Ammon's horn (tissue), 1 donor: ENCODE measurements at places on chromosomes 1 and 21.
A peak's percentile ranks its signal among the peaks of the same experiment; 100 is the strongest.

GRCh38 chr1:228218513-228219244 is 10.8 kb downstream of the OBSCN start:
- DNase-seq = no peak

DNA sequence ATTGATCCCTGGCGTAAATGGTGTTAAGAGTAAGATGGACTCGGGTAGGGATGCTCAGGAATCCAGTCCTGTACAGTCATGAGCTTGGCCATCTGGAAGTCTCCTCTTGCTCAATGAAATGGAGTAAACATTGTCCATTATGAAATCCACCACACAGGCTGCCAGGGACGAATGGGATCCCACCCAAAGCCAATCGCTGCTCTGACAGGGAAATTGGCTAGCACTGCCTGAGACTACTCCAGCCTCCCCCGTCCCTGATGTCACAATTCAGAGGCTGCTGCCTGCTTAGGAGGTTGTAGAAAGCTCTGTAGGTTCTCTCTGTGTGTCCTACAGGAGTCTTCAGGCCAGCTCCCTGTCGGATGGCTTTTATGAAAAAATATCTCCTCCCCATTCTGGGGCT is at the start of gene HSD11B1:
TSS of gene HSD11B1 (plus strand) at position 263 of the 400 bp plus-strand sequence. CDS start at position 360, 97 bp downstream.
- peak; percentile 86 for DNase-seq

DNA sequence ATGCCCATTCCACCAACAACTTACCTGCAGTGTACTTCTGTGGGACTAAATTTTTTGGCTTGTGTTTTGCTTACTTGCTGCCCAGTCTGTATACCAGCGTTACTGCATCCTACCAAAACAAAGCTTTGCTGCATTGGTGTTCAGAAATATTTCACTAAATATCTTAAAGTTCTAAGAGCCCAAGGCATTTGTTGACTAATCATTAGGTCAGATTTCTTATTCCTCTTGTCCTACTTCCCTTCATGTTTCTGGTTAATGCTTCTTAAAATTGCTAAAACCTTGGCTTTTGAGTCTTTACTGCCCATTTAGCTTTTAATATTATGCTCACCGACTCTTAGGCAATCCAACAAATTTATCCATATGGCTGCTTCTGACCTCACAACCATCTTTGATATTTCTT is 161.8 kb downstream of the DPYD start:
- DNase-seq = no peak

- no peak for DNase-seq
Observed at GRCh38 chr1:187070076-187070475, 241.3 kb downstream of the PLA2G4A start.

DNA sequence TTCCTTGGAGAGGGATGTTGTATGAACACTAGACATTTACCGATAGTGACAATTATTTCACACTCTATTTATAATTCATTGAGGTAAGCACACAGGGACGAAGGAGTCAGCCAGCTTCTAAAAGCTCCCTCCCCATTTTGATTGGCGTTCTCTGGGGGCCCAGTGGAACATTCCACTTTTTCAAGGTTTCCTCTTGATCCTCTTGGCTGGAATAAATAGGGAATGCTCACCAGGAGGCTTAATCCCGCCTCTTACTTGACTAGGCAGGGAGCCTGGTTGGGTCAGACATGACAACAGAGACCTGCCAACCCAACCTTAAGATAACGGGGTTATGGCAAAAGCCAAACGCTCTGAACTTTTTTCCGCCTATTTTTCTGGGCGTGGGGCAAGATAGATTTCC is 974 bp downstream of the ACTN2 start:
- no peak for DNase-seq

DNA sequence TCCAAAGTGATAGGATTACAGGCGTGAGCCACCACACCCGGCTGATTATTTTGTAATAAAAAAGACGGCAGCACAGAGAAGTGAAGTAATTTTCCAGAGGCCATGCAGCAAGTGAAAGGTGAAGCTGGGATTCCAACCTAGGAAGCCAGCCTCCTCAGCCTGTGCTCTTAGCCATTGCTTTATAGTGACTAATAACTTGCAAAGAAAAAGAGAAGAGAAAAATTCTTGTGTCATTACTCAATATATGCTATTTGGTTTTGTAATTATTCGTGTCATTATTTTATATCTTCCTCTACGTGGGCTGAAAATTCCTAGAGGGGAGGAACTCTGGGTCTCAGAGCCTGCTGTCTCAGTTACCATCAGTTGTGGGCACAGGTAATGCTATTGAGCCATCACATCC is 1.6 kb upstream of the IER5 start:
- no peak for DNase-seq

DNA sequence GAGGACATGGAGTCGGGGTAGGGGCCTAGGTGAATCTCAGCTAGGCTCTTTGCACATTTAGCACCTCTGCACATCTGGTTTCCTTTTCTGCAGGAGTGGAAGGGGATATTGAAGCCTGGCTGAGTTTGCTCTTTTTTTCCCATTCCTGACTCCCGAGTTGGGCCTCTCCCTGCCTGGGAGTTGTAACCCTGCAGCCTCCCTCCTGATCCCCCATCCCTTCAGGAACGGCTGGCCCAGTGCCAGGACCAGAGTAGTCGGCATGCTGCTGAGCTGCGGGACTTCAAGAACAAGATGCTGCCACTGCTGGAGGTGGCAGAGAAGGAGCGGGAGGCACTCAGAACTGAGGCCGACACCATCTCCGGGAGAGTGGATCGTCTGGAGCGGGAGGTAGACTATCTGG is 836 bp downstream of the OLFML3 start:
- no peak for DNase-seq

DNA sequence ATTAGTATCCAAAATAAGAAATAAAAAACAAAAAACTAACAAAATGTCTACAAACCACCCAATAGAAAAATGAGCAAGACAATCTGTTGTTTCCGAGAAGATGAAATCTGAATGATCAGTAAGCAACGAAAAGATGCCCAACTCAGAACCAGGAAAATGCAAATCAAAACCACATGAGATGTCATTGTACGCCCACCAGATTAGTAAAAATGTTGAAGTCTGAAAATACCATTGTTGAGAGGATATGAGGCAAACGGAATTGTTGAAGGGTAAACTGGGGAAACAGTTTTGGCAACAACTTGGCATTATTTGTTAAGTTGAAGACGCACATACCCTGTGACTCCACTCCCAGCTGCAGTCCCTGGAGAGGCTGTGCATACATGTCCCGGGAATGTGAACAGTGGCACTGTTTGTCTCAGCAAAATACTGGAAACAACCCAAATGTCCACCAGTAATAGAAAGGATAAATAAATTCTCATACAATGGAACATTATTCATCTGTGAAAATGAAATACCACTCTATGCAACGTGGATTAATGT is 10.6 kb downstream of the ZBTB17 start:
- peak; percentile 93 for DNase-seq

DNA sequence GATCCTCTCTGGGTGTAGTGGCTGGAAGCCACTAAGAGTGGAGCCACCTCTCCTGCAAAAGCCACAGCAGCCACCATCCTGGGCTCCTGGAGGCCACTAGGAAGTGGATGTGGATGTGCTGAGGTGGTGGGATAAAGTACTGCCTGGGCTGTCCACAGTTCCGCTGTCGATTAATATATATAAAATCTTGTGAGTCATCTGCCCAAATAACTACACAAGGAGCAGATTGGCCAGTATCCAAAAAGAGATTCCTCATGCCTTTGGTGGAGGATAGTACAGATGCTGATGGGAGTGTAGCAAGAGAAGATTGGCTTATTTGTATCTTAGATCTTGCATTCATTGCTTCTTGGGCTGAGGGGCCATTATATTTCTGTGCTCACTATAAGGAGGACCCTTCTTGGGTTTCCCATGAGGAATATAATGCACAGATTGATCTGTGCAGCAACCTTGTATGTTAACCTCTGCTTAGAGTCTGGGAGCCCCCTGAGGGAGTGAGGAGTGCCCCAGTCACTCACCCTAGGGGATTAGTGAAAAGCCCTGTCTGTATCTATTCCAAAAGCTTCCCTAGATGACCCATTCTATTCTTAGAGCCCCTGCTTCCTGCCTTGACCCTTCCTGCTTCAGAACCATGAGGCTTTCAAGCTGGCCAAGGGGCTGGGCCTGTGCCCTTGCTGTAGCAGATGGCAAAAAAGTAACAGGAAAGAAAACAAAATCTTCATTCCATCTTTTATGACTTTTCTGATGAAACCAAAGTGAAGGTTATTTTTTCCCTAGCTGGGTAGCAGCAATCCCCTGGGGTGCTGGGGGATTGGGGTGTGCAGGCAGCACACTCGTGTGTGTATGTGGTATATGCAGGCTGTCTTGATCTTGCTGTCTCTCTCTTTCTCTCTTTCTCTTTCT is 31.7 kb downstream of the RCSD1 start:
- no peak for DNase-seq

GRCh38 chr21:37079211-37079824 is 6.3 kb downstream of the TTC3 start:
- no peak for DNase-seq

DNA sequence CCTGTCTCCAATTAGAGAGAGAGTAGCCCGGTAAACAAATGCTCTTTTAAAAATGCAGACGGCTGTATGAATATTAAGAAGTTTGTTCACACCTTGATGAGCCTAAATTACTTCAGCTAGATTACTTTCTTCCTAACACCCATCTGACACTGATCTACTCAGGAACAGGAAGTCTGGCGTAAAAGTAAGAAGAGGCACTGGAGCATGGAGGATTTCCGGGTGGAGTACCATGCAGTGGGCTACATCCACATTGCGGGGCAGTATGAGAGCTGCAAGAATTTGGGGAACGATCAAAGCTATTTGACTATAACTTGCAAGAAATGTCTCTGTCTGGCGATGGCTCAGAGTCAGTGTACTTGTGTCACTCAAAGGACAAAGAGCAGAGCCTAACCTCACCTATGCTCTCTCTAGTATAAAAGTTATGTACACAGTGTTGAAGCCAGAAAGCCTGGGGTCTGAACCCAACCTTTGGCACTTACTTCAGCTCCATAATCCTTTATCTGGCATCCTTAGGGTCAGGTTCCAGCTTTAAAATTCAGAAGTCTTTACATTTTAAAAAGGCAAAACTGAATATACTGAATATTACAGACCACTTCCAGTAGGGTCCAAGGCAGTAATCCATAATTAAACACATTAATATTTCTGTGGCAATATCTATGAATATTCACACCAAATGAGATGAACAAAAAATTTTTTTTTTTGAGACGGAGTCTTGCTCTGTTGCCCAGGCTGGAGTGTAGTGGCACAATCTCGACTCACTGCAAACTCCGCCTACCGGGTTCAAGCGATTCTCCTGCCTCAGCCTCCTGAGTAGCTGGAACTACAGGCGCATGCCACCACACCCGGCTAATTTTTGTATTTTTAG is 7.9 kb upstream of the GNPAT start:
- DNase-seq = no peak

GRCh38 chr1:184162281-184162680 is 110.8 kb downstream of the TSEN15 start:
- DNase-seq = no peak

- no peak for DNase-seq
Observed at GRCh38 chr21:27818847-27819246, 852.0 kb upstream of the ADAMTS5 start.

DNA sequence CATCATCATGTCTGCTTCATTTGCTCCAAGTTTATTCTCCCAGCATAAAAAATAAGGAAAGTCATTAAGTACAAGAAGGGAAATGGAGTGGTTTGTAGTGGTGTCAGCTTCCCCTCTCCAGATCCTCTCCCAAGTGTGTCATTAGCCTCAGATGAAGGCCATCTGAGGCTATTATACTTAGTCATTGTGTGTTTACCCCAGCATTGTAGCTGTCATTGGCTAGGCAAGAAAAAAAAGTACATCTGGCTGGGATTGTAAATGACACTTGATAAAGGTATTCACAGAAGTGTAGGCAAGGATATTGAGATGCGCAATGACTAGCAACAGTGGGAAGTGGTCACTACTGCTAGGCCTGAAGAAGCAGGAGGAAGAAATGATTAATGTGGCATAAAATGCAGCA is 316.9 kb upstream of the SGIP1 start:
- no peak for DNase-seq

- DNase-seq = peak; percentile 84
Observed at GRCh38 chr1:3410142-3410925, 44.1 kb upstream of the ARHGEF16 start.

- DNase-seq = no peak
Observed at GRCh38 chr1:9181990-9182783, 52.4 kb upstream of the H6PD start.

- DNase-seq = no peak
Observed at GRCh38 chr1:1394116-1394515, 5.0 kb downstream of the CCNL2 start.

DNA sequence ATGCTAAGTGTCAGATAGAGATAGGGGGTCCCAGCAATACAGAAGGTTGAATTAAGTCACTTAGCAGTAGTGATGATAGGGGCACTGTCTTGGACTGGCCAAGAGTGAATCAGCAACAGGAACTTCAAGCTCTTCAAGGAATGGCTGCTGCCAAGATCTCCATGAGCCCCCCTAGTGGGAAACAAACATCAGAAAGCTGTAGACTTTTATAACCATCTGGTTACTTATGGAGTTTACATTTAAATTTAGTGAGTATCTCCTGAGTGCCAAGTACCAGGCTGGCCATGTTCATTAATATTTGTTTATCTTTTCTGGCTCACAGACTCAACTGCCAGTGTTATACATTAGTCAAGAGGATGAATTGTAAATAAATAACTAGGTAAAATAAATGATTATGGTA is 327.3 kb downstream of the TTLL7 start:
- no peak for DNase-seq

DNA sequence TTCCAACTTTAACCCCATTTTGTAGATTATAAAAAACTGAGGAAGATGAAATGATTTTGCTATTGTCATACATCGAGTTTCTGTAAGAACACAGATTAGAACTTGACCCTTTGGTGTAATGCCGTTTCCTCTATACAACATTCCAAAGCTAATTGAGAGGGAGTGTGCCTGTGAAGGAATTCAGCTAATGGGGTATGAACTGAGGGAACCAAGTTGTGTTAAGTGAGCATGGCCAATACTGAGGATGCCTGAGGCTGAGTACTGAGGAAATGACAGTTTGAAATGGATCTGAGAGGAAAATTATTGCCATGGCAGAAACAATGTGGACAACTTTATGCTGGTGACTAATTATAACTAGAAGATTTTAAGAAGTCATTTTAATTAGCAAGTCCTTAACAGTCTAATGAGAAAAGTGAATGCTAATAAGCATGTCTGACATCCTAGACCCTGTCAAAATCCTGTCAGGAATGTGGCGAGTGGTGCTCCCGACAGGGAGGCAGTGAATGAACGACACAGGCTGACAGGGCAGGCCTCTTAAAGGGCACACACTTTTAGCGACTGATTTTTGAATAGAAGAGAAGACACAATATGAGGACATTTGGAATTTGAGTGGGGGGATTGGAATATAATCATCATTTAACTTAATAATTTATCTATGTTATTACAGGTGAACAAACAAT is 262.5 kb downstream of the HLX start:
- DNase-seq = no peak

GRCh38 chr1:20383631-20384030 is 93.0 kb downstream of the VWA5B1 start:
- DNase-seq = no peak

- DNase-seq = no peak
Observed at GRCh38 chr21:38769191-38769780, 36.4 kb upstream of the ETS2 start.

GRCh38 chr1:13228343-13228781 is 2.4 kb upstream of the PRAMEF18 start:
- DNase-seq = no peak
